SHP77 treated with DMSO at 0.1 percent for 48 hours (cell line): ENCODE measurements at places on chromosomes 2 and 18.

DNA sequence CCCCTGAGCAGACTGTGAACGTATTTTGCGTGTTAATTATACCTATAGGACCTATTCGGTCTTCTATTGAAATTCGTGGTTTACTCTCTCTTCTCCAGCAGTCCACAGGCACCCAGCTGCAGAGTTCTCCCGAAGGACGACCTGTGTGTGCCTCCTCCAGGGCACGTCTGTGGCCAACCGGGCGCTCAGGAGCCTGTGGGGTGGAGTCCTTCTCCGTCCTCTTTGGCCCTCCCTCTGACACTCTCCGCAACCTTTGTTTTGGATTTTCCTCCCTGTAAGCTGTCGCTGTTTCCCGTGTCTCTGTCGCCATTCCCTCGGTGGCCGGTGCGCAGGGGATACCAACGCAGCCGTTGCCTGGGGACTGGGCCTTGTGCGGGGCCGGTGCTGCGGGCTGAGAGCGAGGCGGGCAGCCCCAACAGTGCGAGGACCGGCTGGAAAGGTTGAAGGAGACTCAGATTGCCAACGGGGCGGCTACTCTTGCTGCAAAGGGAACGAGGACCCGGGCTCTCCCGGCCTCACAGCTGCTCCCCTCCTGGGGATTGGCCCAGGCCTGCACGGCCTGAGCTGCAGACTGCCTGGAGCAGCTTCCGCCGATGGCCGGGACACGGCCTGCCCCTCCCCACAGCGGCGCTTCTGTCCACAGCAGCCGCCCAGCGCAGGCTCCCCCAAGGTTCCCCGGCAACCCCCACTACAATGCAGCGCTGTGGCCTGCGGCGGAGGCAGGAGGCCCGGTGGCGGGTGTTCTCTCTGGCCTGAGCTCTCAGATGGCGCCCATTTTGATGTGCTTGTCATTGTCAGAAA, 221.0 kb downstream of the MTX2 start:
- DNase-seq = no peak

DNA sequence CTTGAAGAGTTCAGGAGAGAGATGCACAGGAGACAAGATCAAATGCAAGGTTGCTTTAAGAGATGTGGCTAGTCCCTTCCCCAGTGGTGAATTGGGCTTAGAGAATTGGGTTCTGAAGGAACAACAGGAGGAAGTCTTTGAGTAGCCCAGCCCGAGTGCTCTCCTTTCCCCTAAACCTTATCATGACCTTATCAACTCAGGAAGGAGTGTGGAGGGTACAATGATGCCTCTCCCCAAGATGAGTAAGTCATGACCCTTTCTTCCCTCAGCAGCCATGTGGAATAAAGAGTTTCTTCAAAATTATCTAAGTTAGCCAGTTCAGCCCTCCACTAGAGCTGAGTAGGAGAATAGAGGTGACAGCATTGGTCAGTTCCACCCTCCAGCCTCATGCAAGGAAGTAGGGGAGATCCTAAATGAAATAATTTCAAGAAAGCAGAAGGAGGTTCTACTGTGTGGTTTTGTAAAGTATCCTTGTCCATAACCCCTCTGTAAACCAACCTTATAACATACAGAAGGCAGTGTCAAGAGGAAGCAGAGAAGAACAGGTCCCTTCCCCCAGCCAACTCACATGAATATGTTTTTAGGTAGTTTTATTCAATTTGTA, 88.4 kb downstream of the ARHGAP15 start:
- no peak for DNase-seq

- no peak for DNase-seq
These were observed 49.4 kb upstream of the PKDCC start for GRCh38 chr2:41998186-41999127.

- no peak for DNase-seq
These were observed 292.3 kb upstream of the ID2 start for GRCh38 chr2:8389431-8390108.

DNA sequence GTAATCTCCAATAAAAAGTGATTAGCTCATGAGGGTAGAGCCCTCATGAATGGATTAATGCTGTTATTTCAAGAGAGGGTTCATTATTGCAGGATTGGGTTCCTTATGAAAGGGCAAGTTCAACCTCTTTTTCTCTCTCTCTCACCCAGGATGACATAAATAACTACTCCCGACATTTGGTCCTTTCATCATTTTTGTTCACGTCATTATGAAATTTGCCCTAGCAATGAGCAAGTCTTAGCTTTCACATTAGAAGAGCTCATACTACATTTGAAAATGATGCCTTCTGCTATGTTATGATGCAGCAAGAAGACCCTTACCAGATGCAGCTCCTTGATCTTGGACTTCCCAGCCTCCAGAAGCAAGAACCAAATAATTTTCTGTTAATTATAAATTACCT, 152.5 kb downstream of the ICOS start:
- no peak for DNase-seq

GRCh38 chr18:45588376-45589355, 26.6 kb upstream of the SLC14A2 start:
- DNase-seq = no peak

- no peak for DNase-seq
These were observed 181.3 kb downstream of the CTIF start for GRCh38 chr18:48719974-48720654.

GRCh38 chr2:173053043-173053699, 22.5 kb upstream of the MAP3K20 start:
- DNase-seq = no peak

- no peak for DNase-seq
These were observed 21.9 kb upstream of the SEMA4C start for GRCh38 chr2:96891591-96892333.

DNA sequence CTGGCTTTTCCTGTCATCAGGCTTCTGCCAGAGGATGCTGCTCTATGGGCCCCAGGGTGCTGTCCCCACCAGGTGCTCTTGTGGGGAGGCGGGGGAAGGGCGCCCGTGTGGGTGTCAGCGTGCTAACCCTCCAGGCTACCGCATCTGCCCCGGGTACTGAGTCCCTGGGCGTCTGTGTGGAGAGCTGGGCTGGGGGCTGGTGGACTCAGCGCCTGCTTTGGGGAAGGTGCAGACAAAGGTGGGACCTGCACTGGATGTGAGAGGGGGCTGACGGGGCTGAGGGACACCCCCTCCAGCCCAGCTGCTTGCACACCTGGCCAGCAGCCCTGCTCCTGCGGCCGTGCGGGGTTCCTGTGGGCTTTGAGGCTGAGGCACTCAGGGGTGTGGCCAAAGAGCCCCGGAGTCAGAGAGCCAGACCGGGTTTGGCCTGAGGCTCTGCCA, 120.7 kb upstream of the PXDN start:
- no peak for DNase-seq

- DNase-seq = no peak
These were observed 159.7 kb upstream of the CDH20 start for GRCh38 chr18:61173554-61173953.

DNA sequence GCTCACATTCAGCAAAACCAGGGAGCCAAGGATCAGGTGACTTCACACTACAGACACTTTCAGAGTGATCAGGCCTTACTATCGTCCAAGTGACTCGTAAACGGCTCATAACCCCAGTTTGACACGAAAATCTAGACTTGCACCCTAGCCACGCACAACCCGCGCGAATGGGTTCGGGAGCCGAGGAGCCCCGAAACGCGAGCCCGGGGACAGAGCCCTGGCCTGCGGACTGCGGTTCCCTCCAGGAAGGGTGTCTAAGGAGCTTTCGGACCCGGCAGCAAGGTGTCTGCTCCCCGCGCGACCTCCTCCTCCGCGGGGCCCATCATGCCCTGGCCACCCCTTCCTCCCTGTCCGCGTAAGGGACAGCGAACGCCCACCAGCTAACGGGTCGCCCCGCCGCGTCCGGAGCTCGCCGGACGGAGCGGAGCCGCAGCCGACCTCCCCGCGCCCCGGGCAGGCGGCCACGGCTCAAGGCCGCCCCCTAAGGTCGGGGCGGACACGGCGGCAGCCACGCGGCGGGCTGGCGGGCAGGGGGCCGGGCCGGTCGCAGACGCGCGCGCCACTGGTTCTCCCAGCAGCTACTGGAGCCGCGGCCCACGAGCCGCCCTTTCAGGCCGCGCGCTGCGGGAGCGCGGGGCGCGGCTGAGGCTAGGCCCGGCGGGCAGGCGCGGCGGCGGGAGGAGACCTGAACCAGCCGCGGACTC, 575 bp downstream of the ATL2 start:
- peak; percentile 24 for DNase-seq

DNA sequence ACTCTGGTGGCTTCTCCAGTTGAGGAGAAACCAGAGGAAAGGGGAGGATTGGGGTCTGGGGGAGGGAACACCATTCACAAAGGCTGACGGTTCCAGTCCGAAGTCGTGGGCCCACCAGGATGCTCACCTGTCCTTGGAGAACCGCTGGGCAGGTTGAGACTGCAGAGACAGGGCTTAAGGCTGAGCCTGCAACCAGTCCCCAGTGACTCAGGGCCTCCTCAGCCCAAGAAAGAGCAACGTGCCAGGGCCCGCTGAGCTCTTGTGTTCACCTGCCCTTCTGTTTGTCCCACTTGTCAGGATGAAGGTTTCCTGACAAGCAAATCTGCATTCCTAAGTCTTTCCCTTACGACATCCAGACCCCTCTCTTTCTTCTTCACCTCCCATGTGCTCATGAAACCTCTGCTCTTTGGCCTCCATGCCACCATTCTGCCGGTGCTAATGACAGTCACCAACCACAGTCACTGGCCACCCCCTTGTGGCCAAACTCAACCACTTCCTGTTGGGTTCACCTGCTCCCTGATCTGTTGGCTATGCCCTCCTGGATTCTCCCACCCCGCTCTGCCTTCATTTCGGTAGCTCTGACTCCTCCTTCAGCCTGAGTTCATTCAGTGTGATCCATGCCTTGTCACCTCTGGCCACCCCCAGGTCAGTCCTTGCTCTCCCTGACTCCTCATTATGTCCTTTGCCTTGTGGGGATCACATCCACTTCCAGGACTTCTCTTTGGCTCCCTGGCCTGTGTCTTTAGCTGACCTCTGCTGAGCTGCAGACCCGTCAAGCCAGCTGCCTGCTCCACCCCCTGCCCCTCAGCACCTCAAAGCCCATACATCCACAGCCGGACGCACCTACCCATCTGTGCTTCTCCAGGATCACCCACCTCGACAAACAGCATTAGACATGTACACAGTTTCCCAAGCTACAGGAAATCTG, 17.6 kb downstream of the EMX1 start:
- DNase-seq = peak; percentile 33

DNA sequence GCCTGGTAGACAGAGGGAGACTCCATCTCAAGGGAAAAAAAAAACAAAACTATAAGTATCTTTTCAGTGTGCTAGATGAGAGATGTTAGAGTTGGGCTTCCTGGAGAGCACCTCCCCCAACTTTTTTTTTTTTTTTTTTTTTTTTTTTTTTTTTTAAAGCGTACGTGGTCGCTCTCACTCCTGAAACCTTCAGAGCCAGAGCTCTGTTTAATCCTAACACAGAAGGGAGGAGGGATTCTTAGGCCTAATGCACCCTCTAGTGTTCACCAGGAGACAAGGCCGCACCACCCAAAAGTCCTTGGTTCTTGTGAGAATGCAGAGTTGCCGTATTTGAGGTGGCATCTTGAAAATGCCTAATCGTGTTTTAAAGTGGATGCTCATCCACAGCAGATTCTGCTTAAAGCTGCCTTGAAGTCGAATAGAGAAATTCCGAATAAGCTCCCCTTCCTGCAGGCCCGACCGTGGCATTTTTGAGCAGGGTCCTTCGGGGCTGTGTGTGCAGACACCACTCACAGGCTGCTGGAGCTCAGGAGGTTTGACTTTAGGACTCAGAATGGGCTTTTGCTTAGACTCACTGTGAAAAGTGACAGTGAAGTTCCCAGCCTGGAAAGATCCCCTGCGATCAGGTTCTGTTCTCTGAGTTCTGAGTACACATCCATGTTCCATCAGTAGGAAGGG, 252.6 kb downstream of the AGAP1 start:
- DNase-seq = no peak

DNA sequence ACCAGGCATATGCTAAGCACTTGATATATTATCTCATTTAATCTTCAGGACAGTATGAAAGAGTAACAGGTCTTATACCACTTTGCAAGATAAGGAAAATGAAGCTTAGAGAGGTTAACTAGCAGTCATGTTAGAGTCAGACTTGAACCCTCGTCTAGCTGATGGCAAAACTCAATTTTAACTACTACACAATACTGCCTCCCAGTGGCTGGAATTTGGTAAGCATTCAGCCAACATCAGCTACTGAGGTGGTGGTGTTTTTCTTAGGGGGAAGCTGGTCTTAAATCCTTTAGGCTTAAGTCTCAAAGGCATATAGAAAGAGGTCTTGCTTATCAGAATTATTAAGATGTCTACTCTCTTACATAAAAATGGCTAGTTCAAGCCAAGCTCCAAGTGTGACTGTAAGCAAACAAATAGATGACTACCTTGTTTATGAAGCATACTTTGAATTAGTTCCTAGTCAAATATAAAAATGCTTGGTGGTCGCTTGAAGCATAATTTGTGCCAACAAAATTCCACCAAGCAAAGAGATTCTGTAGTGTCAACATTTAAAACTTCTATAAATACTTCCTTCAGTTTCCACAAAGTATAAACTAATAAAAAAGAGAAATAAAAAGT, 325.4 kb upstream of the FIGN start:
- DNase-seq = no peak

- DNase-seq = no peak
These were observed 632.8 kb downstream of the TSN start for GRCh38 chr2:122388208-122388607.

DNA sequence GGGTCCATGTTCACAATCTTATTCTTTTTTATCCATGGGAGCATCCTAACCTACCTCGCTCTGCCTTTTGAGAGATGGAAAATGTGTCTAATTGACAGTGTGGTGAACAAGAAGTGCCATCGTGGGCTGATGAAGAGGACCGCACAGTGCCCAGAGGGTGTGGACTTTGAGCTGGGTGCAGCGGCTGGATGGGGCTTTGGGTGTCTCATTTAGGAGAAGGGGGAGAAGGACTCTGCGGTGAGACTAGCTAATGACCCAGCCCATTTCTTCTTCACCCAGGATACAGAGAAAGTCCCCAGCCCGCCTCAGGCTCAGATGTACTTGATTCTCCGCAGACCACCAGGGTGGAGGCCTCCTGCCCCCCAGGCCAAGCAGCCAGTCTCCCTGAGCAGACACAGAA, 33.7 kb upstream of the SNTG2 start:
- no peak for DNase-seq

DNA sequence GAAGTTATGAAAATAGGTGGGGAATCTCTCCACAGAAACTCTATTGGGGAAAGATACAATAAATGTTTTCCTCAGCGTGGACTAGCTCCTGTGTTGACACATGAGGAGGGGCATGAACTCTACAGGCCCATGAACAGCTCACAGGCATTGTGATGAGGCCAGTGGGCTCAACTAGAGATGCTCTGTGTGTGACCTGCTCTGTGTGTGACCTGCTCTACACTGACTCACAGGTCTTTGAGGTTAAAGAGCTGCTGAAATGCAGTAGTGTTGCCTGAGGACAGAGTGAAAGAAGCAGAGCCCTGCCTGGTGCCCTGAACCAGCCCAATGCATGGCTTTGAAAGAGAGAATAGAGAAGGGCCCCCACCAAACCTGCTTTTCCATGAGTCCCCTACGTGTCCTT, 117.6 kb downstream of the MCFD2 start:
- DNase-seq = no peak

- DNase-seq = no peak
These were observed 564 bp downstream of the DPYSL5 start for GRCh38 chr2:26848336-26849055.

DNA sequence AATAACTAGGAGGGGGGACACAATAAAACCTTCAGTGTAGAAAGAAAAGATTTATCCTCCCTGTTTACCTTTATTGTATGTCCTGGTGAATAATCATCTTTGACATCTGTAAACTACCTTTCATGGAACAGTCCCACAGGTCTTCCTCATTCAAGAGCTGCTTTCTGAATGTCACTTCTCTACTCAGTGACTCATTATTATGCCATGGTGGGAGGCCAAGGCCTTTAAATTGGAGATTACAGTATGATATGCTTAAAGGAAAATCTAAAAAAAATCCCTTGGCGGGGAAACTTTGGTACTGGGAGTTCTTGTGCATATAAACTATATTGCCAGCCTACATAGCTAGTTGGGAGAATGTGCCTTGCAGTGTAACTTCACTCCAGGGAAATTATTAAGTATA, 713.0 kb downstream of the TDRD15 start:
- no peak for DNase-seq
